WERI-Rb-1 (cell line): ENCODE measurements at places on chromosomes 5 and 9.

DNA sequence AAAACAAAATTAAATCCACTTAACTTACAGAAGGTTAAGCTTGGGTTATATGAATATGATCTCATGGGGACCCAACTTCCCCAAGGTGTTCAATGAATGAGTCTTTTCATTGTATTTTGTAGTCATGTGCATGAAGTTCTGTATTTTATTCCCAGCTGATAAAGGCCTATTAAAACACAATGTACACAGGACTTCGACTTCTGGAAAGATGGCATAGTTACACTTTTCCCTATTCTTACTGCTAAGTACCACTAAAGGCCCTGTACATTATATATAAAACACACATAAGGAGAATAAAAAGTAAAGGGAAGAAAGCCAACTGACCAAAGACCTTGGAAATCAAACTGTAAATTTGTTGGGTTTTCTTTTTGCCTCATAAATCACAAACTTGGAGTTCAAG is 222.4 kb downstream of the SAXO1 start:
- DNase-seq: no peak

DNA sequence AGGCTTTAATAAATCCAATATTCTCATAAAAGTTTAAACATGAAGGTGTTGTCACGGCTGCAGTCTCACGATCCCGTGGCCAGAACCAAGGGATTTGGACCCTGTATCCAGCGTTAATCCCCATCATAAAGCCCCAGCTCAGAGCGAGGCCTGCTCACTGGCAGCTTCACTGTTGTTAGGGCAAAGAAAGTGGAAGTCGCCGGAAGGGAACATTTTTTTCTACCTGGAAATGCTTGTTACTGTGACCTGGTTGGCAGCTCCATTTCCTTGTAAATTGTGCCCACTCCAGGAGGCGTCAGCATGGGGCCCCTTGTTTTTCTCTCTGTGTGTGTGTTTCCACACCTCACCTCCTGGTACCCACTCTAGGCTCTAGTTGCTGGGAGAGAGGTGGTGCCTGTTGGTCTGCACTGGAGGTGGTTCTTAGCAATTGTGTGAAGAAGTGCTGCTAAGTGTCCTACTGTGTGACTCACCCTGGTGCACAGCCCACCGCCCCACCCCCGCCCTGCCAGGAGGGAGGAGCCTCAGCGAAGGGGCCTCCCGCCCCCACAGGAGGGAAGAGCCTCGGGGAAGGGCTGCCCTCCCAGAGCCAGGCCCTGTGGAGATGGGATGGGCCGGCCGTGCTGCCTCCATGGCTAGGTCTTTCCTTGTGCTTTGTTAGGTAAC is 105.1 kb downstream of the EHMT1 start:
- no peak for DNase-seq

- DNase-seq: no peak
These were observed 40.0 kb upstream of the DMRT1 start for GRCh38 chr9:801399-802071.

DNA sequence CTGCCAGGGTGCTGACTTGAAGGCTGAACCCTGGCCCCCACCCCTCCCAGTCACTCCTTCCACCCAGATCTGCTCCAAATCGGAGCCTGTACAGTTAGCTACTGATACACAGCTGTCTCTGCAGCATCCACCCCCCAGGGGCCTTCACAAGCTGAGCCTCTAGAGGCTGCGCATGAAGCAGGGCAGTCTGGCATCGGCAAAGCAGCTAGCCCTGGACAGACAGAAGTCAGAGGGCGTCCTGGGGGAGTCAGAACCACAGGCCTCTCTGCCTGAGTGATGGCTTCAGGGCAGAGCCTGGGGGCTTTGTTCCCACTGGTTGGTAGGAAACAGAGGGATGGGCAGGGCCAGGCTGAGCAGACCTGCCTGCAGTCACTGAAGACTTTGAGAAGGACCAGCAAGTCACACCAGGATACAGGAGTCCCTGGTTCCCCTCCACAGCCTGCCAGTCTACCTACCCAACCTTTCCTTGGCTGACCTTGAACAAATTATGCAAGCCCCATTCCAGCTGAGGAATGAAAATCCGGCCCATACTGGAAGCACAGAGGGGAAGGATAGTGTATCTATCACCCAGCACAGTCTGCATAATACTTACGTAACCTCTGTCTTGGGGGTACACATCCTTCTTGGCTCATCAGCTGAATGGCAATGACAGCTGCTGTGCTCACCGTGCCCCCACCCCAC is 8.8 kb downstream of the VDAC1 start:
- DNase-seq: no peak

GRCh38 chr5:16891033-16891432 is 45.1 kb downstream of the MYO10 start:
- DNase-seq: no peak

DNA sequence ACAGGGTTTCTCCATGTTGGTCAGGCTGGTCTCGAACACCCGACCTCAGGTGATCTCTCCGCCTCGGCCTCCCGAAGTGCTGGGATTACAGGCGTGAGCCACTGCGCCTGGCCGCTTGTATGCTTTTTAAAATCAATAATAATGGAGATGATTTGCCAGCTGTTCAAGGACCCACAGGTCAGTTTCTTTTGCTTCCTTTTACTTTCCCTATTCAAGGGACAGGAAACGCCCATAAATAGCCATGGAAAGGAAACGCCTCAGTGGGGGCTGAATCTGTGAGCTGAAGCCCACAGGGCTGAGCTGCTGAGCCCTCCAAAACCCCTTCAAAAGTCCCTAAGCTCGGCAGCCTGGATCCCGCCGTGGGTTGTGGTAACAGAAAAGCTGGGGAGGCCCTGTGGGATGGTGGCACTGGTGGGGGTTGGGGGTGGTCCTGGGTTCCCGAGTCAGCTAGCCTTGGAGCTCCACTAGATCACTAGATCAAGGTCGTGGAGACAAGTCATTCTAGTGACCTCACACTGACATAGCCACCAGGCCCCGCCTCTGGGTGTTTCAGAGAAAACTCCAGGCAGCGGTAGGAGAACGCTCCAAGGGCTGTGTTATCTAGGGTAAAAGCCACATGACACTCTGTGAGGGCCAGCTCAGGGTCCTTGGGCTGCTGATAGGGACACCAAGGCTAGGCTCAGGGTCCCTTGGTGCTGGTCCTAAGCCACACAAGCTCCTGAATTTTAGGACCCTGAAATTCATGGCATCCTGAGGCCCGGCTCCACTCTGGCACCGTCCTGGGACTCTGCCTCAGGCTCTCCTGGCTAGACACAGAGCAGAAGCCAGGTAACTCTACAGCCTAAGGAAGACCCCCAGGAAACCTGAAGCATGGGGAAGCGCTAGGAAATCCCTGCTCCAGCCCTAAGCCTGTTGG is 18.0 kb upstream of the DUSP1 start:
- no peak for DNase-seq

DNA sequence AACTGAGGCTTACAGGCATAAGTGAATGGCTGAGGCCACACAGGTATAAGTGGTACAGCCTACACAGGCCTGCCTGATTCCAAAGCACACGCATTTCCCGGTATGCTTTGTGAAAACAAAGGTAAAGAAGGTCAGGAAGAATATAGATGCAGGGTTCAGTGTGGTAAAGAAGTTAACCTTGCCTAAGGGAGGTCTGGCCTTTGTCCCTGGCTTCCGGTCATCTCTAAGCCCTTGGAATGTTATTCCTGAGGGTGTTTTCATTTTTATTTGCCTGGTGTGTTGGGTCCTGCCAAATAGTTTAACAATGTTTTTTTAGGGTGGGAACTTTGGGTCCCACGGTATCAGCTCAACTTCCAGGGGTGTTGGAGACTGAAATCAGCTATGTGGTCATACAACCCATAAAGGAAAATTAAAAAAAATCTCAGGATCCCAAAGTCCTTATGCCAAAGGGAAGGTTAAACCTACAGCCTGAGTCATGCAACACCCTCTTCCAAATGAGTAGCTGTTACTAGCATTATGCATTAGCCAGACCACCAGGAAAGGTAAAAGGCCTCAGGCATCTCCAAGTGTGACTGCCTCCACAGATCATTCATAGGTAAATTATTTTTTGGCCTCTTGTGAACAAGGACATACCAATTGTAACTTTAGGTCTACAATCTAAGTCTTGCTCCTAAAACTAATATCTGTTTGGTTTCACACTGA is 124.6 kb downstream of the ATP10B start:
- no peak for DNase-seq

GRCh38 chr9:106326493-106326892 is 536.5 kb upstream of the ZNF462 start:
- no peak for DNase-seq

GRCh38 chr5:89535411-89535810 is 652.4 kb upstream of the MEF2C start:
- no peak for DNase-seq

- no peak for DNase-seq
These were observed 55.9 kb downstream of the SEMA4D start for GRCh38 chr9:89441986-89442385.

GRCh38 chr9:18010492-18010891 is 431.6 kb downstream of the SH3GL2 start:
- no peak for DNase-seq

GRCh38 chr9:134263596-134263995 is 62.7 kb upstream of the RXRA start:
- DNase-seq: no peak
